Heart left ventricle (tissue), 16 donors: ENCODE measurements at places on chromosomes 13 and 19.

DNA sequence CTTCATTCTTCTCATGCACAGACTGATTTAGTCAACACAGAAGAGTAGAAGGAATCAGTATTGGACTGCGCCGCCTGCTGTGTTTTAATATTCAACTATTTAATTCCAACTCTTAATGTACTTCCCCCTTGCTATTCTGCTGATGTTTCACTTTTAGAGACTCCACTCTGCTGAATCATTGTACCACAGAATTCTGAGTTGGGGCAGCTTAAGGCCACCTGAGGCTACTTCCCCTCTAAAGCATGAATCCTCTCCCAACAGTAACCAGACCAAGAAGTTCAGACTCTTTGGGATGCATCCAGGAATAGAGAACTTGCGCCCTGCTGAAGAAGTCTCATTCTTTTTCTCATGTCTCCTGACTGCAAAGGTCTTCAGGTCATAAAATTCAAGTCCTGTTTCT, 708.8 kb downstream of the UQCRFS1 start:
- no peak for DNase-seq

- DNase-seq: no peak
Observed at GRCh38 chr19:13729859-13730258, 34.5 kb upstream of the MRI1 start.

- DNase-seq: peak; percentile 74
Observed at GRCh38 chr19:610801-611480, 21.3 kb downstream of the HCN2 start.

- no peak for DNase-seq
Observed at GRCh38 chr13:42320375-42320787, 48.4 kb downstream of the AKAP11 start.

DNA sequence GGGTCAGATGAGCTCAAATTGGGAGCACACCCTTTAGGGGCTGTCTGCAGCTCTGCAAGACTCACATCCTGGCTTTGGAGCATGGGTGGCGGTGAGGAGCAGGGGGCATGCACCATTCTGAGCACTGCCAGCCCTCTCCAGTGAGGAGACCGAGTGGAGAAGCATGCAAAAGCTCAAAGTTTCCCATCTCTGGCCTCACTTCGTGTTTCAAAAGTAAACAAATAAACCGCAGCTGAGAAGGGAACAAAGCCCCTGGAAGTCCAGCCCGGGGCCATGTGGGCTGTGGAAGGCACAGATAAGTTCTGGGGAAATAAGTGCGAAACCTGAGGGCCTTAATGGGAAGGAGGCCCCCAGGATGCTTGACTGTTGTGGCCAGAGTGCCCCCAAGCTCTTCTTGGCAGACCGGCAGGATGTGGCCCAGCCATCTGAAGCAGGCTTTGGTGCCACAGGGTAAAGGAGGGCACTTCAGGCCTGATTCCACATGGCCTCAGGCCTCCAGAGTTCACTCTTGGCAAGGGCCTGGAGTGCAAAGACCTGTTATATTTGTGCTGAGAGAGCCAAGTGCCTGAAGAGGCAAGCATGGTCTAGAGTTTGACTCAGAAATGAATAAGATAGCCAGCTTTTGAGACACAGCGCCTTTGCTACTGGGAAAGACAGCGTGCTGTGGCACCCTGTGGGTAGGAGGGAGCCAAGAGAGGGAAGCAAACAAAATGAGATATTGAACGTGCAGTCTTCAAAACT, 1.2 kb downstream of the MEDAG start:
- no peak for DNase-seq

DNA sequence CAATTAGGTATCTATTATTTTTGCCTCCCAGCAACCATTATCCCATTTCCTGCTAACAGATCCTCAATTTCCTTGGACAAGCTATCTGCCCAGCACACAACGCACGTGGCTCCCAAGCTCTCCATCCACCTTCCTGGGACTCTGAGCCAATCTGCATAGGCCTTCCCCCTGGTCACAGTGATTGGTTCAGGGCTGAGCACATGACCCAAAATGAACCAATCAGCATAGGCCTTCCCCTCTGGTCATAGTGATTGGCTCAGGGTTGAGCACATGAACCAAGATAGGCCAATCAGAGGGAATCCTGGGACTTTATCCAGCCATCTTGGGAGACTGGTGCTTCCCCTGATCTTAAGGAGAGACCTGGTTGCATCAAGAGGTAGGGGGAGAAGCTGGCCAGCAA, 5.8 kb downstream of the CPAMD8 start:
- DNase-seq: no peak

DNA sequence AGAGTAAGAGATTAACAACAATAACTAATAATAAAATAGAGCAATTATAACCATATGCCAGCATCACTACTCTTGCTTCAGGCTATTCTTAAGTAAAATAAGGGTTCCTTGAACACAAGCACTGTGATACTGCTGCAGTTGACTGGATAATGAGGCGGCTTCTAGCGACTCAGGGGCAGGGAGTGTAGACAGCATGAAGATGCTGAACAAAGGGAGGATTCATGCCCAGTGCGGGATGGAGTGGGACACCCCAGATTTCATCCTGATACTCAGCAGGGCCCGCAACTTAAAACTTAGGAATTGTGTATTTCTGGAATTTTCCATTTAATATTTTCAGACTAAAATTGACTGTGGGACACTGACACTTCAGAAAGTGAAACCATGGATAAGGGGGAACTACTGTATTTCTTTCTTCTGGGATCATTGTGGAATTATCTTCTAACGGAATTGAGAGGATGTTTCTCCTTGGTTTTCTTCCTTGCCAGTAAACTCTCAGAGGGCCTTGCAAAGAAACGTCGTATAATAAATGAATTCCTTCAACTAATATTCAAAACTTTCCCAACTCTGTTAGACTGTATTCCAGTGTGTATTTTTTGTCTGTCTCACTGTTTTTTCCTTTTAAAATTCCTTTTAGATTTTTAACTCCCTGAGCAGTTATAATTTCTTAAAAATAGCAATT, 127.5 kb downstream of the B3GLCT start:
- no peak for DNase-seq

- no peak for DNase-seq
Observed at GRCh38 chr13:49055021-49055420, 79.3 kb downstream of the FNDC3A start.

DNA sequence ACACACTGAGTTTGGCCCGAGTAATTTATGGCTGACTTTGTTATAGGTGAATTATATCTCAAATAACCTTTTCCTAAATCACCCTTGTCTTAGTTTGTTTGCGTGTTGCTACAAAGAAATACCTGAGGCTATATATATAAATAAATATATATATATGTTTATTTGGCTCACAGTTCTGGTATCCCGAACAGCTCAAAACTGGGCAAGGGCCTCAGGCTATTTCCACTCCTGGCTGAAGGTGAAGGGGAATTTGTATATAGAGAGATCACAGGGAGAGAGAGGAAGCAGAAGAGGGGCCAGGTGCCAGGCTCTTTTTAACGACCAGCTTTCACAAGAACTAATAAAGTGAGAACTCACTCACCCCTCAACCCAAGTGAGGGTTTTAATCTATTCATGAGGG, 159.9 kb upstream of the STARD13 start:
- DNase-seq: no peak
